ENCODE measurements at places on chromosomes 6 and 20.

DNA sequence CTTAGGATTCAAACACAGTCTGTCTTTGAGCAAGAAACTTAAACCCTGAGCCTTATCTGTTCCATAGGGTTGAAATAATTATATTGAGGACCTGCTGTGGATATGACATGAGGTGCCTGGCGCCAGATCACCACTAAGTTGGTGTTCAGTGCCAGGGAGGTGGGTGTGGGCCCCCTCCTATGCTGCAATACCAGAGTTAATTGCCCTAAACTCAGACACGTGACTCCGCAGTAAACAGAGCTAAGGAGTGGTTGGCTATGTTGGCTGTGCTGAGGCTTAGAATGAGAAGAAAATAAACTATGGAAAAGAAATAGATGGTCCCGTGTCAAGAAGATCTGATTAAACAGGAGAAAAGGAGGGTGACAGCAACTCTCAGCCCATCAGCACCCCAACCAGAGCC is 419.4 kb upstream of the JARID2 start:
- ATAC-seq, result no peak

DNA sequence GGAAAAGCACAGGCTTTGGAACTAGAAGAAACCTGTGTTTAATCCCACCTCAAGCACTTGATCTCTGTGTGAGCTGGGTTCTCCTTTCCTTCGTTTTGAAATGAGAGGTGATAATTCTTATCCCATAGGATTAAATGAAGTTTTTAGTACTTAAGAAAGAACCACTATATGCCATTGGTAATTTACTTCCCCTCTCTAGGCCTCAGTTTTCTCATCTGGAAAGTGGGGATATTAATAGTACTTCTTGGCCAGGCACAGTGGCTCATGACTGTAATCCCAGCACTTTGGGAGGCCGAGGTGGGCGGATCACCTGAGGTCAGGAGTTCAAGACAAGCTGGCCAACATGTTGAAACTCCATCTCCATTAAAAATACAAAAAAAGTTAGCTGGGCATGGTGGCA is 14.1 kb downstream of the REM1 start:
- ATAC-seq, result no peak

GRCh38 chr6:5174244-5174643 is 86.5 kb downstream of the LYRM4 start:
- ATAC-seq, result peak; percentile 93

DNA sequence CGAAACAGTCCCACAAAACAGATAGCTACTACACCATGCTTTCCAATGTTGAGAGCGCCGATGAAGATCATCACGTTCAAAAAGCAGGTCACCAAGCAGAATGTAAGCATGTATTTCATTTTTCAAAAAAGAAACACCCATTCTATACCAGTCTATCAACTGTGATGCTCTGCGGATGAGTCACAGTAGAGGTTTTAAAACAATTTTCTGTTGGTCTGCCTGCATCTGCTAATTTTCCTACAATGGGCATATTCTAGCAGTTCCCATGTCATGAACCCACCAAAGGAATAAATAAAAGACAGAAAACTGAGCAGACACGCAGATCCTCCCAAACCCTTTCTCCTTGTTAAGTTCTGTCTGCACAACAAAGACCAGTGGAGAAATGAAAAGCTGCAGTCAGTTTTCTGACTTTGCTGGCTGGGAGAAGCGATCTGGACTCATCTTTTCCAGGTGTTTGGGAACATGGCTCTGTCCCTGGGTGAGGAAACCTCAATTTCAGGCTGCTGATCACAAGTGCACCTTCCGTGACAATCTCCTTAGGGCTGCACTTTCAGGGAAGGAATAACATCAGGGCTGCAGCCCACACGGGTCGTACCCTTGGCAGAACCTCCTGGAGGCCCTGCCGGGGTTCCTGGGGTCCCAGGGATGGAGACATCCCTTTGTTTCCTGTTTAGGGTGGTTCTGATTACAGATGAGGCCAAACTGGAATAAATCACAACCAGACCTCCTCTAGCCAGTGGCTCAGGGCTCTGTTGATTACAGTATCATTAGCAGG is 200.1 kb downstream of the BMP7 start:
- no peak for ATAC-seq

DNA sequence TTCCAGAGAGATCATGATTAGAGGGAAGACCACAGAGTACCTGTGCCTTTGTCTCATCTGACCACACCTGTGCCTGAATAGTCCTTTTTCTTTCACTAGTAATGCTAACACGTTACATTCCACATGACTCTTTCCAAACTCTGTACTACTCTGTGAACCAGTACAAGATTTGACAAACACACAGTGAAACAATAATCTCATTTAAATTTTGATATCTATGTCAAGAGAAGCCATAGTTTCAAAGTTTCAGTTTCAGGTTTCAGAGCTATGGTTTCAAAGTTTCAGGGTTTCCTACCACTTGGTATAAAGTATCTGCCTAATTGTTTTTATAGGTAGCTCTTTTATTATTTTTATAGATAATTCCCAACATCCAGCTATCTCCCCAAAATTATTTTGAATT is 62.0 kb upstream of the PHACTR2 start:
- ATAC-seq, result peak; percentile 76

GRCh38 chr6:113397236-113397635 is 459.9 kb upstream of the MARCKS start:
- ATAC-seq, result no peak

DNA sequence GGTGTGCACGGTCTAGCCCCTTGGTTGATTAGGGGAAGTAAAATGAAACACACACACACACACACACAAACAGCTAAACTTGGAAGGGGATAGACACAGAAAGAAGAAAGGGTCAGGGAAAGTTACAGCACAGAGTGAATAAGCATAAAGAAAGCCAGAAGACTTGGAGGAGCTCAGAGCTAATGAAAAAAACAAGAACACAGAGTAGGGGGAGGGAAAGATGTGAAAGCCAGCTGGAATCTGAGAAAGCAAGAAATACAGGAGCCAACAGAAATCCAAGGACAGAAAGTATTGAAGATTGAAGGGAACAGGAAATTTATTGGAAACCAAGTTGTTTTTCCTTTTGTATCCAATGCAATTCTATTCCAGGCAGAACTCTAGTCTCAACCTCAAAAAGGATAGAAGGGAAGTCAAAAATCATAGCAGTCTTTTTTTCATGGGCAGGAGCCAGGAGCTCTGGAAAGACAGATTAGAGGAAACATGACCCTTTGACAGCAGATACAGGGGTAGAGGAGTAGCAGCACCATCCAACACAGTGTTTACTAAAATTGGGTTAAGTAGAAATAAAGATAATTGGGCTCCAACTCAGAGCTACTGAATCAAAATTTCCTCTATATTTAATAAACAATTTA is 10.1 kb downstream of the HMGCLL1 start:
- no peak for ATAC-seq

- no peak for ATAC-seq
These were observed 102.8 kb downstream of the MOXD1 start for GRCh38 chr6:132298344-132298949.

DNA sequence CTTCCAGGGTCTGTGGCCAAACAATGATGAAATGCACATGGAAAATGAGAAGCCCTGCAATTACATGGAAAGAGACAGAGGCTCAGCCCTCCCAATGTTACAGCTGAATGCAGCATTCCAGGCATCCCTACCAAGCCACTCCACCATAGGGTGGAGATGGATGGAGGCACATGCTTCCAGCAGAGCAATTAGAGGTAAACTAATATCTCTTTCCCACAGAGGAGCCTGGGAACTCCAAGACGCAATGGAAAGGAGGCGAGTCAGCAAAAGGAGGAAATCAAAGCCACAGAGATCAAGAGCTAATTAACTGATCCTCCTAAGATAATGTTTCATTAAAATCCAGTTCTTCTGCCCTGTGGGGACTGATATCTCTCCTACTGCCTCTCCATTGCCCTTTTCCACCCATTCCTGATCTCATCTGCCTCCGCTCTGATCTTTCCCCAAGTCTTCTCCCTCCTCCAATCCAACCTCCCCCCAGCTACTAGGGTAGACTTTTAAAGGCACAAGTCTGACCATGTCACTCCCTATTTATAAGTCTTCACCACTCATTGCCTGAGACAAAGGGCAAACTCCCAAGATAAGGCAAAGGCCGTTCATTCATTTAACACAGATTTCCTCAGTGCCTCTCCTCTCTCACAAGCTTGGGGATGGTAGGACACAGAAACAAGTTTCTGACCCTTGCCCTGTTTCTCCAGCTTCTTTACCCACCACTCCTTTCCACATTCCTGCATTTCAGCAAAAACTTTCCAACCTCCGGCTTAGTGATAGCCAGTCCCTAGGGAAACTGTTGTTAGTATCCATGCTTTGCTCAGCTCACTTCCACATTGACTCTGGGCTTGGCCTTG is 14.3 kb upstream of the KCNB1 start:
- no peak for ATAC-seq

- ATAC-seq, result no peak
These were observed 1.1 kb downstream of the B4GALT5 start for GRCh38 chr20:49712646-49712995.

DNA sequence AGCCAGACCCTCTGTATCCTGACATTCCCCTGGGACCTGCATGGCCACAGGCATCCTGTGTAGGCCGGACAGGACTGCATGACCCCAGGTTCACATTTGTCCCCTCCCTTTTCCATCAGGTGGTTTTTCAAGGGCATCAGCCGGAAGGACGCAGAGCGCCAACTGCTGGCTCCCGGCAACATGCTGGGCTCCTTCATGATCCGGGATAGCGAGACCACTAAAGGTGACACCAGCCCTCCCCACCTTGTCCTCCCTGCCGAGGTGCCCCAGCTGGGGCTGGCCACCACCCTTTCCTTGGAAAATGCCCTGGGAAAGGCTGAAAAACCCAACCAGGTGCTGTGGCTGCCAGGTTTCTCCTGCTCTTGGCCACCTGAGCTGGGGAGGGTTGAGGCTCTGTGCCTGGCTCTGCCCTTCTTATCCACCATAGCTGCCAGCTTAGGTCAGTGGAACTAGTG is 27.6 kb downstream of the HCK start:
- ATAC-seq, result no peak

DNA sequence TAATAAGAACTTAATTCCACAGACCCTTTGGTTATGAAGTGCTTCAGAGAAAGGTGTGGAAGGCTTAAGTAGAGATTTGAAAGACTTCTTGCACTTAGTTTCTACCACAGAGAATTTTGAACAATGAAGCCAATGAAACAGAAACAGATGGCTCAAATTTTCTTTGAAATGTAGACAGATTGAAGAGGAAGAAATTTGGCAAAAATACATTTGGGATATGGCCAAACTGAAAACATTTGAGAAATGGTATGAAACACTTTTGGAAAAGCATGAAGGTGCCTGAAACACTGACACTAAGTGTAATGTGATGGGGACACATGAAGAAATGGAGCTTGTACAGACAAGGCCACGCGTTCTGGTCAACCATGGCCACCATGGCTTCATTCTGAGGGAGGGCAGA is 272.4 kb upstream of the EXOC2 start:
- ATAC-seq, result no peak

- no peak for ATAC-seq
These were observed 83.5 kb downstream of the CD164 start for GRCh38 chr6:109298605-109299264.

Measured in activated CD4-positive, CD25-positive, alpha-beta regulatory T cell treated with anti-CD3 and anti-CD28 coated beads, Interleukin-2, amount 50 U/mL, for 24 hours (primary cell).